ENCODE measurements at places on chromosomes 7 and 10.

DNA sequence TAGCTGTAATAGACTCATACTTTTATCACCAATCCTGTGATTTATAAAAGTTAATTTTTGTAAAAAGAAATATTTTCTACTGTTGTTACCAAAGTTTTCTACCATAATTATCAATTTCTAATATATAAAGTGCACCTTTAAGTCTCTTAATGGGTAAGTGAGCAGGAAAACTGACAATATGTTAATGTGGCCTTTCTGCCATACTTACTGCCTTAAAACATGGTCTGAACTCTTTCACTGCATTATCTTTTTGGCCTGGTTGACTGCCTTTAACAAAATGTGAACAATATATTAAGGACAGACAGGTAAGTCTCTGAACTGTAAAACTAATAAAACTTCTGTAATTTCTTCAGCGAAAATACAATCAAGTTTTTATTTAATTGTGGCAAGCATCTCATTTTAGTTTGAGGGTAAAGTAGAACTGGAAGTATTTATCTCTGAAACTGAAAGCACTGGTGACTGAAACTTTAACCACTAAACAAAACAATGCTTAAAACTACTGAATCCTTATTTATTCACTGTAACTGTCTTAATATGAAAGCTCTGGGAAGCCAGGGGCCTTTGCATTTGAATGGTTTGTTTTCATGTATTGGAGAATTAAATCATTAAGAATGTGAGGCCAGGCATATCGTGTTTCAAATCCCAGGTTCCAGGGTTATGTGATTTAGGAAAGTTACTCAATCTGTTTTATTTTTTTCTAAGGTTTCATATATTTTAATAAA, 948.8 kb upstream of the POT1 start:
- DNase-seq = no peak

DNA sequence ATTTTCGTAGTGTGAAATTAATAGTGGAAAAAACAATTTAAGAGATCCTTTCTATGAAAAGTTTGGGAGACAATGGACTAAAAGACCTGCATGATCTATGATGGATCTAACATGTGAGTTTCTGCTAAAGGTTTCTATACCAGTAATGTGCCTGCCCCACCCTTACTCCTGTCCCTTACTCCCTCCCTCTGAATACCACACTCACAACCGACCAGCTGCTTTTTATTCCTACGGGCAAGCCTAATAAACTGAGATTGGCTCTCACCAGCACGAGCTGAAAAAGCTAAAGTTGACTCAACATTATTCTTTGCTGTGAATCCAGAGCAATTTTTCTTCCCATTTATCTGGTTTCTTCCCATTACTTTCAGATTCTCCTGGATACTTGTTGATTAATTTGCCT, 17.8 kb upstream of the REEP3 start:
- DNase-seq = no peak

- no peak for DNase-seq
Observed at GRCh38 chr7:46939089-46939488, 642.8 kb downstream of the TNS3 start.

DNA sequence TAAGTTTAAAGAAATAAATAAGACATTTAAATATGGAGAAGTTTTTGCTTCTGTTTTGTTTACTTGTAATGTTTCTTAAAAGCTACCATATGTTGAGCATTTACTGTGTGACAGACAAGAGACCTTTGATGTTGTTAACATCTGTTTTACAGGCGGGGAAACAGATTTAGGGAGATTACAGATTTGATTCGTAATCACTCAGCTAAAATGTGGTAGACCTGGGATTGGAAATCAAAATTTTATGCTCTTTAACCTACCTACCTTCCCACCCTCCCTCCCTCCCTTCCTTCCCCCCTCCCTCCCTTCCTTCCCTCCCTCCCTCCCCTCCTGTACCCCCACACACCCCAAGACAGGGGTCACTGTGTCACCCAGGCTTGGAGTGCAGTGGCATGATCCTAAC, 11.7 kb downstream of the LCOR start:
- DNase-seq = no peak

GRCh38 chr10:74988832-74989561, 122.5 kb upstream of the SAMD8 start:
- no peak for DNase-seq

DNA sequence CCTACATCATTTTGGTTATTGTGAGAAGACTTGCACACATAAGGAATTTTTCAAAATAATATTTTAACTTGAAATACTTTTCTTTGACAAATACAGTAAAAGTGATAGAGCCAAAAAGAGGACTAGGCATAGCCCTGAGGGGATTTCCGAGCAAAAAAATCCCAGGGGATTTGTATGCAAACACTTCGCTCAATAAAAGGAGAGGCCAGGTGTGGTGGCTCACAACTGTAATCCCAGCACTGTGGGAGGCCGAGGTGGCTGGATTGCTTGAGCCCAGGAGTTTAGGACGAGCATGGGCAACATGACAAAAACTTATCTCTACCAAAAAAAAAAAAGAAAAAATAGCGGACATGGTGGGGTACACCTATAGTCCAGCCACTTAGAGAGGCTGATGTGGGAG, 193.0 kb downstream of the PCDH15 start:
- no peak for DNase-seq

GRCh38 chr7:69781412-69781846, 183.2 kb downstream of the AUTS2 start:
- DNase-seq = no peak

DNA sequence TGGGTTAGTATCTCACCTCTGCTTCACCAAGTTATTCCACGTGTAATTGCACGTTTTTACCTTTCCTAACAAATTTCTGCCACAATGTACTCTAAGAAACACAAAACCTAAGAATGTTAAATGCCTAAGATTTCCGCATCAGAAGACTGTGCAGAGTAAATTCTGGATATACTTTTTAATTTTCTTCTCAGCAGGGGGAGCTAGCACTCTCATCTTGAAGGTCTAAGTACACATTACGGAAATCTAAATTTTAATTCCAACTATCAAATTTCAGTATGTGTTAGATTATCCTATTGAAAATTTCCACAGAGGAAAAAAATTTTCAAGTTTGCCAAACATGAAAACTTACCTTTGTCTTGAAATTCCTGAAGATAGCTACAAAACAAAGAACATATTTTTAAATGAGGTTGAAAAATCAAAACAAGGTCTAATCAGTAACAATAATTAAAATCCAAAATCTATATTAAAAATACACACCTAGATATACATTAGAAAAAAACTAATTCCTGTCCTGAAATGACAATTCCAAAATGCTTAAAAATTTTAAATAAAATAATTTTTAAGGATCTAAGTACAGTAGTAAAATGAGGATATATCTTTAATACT, 10.5 kb downstream of the SKAP2 start:
- DNase-seq = no peak

Data from breast epithelium (tissue), 4 donors.